NCI-H460 (cell line): ENCODE measurements at places on chromosomes 4 and X. TPM values are rescaled to one million over a fixed set of nuclear protein-coding genes. Genes with fewer than 3 reads are reported as not detected.

The CFAP99 gene
- not detected in 2 replicates for total RNA-seq

GRCh38 chr4:101253121-101253520 is 94.2 kb downstream of the PPP3CA start:
- no peak for DNase-seq

- no peak for DNase-seq
These were observed 693 bp downstream of the ATP10D start for GRCh38 chr4:47485768-47486167.

GRCh38 chr4:63459329-63459728 is 949.9 kb downstream of the TECRL start:
- no peak for DNase-seq

The FGD1 gene
- total RNA-seq = 7.9 and 8.7 TPM in 2 replicates

The NDST4 gene
- total RNA-seq = 0.06 and 0.07 TPM in 2 replicates

GRCh38 chrX:105758754-105759153 is 63.6 kb upstream of the NRK start:
- no peak for DNase-seq

DNA sequence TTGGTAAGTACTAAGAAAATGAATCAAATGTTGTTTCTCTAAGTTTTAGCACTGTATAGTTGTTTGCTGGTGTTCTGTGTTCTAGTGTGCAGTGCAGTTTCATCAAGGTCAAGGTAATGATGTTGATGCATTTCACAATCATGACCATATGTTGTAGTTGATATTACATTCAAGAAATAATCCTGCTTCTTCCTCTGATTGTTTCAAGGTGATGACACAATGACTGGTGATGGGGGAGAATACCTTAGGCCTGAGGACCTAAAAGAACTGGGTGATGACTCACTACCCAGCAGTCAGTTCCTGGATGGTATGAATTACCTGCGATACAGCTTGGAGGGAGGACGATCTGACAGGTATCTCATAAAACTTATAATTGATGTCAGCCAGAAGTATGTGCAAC is 261.6 kb downstream of the ANK2 start:
- DNase-seq = no peak

- DNase-seq = peak; percentile 86
These were observed at the start of gene FAM13A for GRCh38 chr4:89056953-89057398. TSS of gene FAM13A (minus strand) at chr4:89057185. CDS start at chr4:89056964, 221 bp downstream.

DNA sequence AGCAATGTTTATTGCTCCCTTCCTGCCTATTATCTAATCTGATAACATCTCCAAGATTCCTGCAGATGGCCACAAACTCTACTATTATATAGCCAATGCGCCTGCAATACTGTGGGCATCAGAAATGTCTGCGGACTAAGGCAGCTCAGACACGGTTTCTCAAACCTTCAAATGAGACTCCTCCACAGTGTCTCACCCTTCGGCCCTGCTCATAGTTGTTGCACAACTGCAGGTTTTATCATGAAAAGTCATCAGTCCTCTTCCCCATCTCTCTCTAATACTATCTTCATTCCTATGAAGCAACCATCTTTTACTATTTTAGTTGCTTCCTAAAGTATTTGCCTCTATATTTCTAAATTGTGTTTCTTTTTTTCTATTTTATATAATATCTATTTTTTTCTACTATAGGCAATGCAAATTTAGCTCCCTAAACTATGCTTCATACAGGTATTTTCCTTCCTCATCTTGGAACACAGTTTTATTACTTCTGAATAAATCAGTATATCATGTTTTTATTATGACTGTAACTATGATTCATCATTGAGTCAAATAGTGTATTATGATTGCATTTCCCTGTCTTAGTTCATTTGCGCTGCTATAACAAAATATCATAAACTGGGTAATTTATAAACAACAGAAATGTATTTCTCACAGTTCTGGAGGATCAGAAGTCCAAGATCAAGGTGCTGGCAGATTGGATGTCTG is 129.7 kb upstream of the EDNRA start:
- DNase-seq = no peak

GRCh38 chr4:132071815-132072214 is 1077.3 kb upstream of the PCDH10 start:
- no peak for DNase-seq

The TSPAN7 gene
- total RNA-seq = 73.1 and 77.5 TPM in 2 replicates

- DNase-seq = no peak
These were observed 41.9 kb upstream of the PDGFRA start for GRCh38 chr4:54187148-54187547.

The GAB3 gene
- 0.20 and 0.89 TPM in 2 replicates for total RNA-seq

DNA sequence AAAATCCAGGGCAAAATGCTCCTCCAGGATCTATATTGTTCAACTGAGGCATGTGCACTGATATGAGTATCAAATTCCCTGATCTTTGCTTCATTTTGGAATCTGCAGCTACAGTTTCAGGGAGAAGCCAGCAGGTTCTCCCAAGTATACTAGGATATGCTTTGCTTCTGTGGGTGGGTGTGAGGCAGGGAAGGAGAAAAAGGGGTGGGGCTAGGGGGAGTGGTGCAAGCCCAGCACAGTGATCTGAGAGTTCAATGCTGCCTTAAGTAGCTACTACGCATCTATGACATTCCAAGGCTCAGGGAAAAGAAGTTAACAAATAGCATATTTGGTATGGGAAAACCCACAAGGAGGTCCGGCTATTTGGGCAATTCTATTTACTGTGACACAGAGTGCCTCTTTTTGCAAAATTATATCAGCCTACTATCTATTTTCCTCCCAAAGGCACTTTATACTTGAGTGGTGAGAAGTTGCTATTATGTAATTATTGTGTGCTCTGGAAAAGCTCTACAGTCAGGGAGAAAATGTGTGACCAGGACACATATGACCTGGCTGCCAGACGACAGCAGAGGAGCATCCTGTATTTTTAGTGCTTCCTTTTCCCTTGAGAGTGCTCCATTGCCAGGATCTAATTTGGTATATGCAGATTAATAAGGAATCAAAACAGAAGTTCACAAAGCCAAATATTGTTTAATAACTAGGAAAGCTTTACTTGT is 162.0 kb downstream of the RNF150 start:
- DNase-seq = no peak

The KCND1 gene
- total RNA-seq = 0.58 and 0.72 TPM in 2 replicates

DNA sequence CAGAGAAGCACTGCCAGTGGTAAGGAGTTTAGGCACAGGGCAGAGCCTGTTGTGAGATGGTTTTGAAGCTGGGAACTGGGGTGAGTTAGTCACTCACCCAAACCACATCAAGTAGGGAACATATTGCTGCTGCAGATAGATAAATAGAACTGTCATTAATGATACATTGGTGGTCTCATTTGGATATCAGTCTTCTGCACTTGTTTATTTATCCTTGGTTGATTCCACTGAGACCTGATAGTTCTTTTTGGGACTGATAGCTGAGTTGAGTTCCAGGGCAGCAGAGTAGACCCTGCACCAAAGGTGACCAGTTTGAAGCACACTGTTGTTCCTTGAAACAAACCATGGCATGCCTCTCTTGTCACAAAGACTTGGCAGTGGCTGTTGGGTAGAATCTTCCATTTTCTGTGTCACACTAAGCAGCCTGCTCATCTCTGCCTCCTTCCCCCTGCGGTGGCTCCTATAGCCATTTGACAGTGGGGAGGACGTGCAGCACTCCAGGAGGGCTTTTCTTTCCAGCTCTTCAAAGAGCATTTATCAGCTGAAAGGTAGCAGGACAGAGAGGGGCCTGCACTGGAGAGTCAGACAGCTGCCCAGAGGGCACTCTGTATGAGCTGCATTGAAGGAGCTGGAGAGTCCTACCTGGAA is 59.7 kb upstream of the TMEM164 start:
- no peak for DNase-seq

DNA sequence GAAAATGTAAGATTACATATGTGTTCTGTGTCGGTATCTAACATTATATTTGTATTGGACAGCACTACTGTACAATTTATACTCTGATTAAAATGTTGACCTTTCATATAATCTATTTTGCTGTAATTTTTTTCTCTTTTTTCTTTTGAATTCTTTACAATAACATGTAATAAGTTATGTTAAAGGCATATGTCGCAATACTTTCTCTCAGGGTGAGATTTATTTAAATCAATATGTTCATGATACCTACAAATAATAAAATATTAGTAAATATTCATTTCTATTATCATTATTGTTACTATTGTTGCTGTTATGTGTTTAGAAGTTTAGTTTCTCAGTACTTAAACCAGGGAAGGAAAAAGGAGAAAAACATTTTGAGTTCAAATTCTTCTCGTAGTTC is 807.4 kb downstream of the STIM2 start:
- no peak for DNase-seq

- no peak for DNase-seq
These were observed 552 bp downstream of the TCEAL9 start for GRCh38 chrX:103356858-103357257.

GRCh38 chr4:62407534-62407933 is 1207.4 kb downstream of the ADGRL3 start:
- no peak for DNase-seq

GRCh38 chr4:84855774-84856173 is 110.7 kb downstream of the WDFY3 start:
- DNase-seq = no peak

GRCh38 chrX:132876523-132877338 is 81.7 kb downstream of the HS6ST2 start:
- no peak for DNase-seq

GRCh38 chr4:69999420-69999819 is 3.7 kb downstream of the STATH start:
- no peak for DNase-seq

DNA sequence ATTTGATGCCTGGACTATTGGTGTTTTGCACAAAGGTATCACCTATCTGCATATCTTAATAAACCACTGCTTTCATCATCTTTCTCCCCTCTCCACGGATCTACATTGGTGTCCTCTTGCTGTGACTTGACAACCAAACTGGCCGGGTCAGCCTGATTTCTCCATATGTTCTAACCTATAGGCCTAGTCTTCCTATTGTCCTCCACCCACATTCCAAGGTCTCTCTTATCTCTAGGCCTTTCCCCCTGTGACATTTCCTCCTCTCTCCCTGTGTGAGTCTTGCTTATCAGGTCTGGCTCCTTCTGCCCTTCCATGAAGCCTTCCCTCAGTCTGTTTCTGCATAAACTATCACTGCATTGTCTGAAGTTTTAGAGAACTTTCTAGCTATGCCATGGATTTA is 33.7 kb downstream of the ARHGAP24 start:
- DNase-seq = no peak

The TCEAL7 gene
- total RNA-seq = not detected in 2 replicates

- no peak for DNase-seq
These were observed 108.0 kb downstream of the GPM6A start for GRCh38 chr4:175703956-175704600.

The SPATA4 gene
- total RNA-seq = 0.12 TPM in 1 of 2 replicates, not detected in the other

DNA sequence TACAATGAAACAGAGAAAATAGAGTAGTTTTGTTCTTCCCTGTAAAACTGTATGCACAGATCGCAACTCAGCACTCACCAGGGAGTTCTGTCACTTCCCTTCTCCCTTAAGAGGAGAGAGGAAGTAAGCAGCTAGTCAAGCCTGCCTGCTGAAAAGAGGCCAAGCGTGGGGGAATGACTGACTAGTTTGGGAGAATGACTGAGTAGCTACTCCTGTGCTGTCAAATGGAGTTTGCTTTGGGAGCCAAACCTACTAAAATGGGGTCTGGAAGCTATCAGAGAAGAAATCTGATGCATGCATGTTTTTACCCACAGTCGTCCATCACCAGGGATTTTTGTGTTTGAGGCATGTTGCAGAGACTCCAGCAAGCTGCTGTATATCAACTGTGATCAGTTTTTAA is 54.6 kb upstream of the LHFPL1 start:
- DNase-seq = no peak

- DNase-seq = peak; percentile 18
These were observed 115.8 kb upstream of the BMPR1B start for GRCh38 chr4:94641702-94642560.

DNA sequence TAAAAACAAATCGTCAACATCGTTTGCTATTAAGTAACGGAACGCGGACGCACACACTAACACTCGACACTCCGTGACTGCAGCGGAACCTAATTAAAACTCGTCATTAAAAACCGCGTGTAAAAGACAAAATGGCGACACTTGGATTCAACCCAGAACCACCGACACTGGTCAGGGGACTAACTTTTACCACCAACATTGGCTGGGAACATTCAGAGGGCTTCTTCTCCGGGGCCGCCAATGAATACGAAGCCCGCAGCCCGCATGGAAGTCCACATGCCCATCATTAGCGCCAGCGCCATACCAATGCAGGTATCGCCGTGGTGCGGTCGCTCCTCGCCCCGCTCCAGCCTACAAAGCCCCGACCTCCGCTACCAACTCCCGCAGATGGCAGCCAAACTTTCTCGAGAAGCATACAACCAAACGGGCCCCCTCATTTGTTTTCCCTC is 498 bp downstream of the RBMX start:
- DNase-seq = no peak

DNA sequence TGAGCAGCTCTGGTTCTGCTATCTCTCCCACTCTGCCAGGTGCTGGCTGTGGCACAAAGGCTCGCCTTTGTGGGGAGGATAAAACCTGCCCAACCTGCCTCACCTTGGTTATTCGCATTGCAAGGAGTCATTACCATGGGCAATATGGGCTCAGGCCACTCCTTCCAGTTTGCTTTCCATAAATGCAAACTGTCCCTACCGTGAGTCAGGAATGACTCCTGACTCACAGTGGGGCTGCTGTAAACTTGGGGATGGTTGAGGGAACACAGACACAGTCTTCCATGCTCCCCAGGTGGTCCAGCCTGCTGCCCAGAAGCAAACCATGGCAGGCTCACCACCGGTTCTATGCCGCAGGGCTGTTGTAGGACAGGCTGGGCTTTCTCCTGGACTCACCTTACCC is 36.1 kb downstream of the COQ2 start:
- DNase-seq = no peak

DNA sequence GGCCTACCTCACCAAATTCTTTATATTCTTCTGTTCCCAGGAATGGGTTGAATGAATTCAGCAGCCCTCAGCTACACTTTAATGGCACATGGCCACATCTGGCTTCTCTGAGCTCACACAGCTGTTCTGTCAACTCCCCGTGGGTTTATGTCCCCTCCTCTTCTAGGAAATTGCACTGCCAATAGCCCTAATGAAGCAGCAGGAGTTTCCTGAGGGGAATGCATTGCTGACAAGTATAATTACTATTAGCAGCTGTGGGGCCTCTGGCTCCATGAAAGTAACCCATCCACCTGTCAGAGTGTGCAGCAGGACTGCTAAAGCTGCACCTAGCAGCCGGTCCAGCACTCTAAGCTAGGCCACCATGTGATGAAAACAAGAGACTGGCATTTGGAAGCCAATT is 50.3 kb downstream of the FTHL17 start:
- DNase-seq = no peak

DNA sequence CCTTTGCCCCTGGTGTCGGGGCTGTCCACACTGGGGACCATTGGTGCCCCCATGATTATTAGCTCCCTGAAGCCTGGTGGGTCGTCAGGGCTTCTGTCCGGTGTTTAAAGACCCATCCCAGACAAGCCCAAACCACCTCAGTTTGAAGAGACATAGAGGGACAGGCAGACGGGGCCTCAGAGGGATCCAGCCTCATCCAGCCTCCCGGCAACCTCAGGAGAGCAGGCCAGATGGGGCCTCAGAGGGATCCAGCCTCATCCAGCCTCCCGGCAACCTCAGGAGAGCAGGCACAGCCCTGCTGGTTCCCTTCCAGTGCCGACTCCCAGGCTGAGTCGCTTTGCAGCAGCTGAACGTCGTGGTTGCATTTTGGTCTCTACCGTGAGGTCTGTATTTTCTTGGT is 32.1 kb downstream of the PIGG start:
- DNase-seq = no peak

The PPP1R3F gene
- total RNA-seq = 7.3 and 7.9 TPM in 2 replicates

GRCh38 chrX:19514791-19515614 is at the start of gene MAP3K15:
TSS of gene MAP3K15 (minus strand) at chrX:19515508. CDS start at chrX:19515261, 247 bp downstream.
- peak; percentile 30 for DNase-seq

- DNase-seq = no peak
These were observed 363.0 kb downstream of the MID1IP1 start for GRCh38 chrX:39164212-39164611.
